ENCODE measurements at places on chromosomes 7 and 10.
A peak's percentile ranks its signal among the peaks of the same experiment; 100 is the strongest.

- no peak for DNase-seq
Measured at GRCh38 chr7:5780801-5781496, 514 bp downstream of the RNF216 start.

- no peak for DNase-seq
Measured at GRCh38 chr10:60870803-60871202, 73.2 kb downstream of the RHOBTB1 start.

DNA sequence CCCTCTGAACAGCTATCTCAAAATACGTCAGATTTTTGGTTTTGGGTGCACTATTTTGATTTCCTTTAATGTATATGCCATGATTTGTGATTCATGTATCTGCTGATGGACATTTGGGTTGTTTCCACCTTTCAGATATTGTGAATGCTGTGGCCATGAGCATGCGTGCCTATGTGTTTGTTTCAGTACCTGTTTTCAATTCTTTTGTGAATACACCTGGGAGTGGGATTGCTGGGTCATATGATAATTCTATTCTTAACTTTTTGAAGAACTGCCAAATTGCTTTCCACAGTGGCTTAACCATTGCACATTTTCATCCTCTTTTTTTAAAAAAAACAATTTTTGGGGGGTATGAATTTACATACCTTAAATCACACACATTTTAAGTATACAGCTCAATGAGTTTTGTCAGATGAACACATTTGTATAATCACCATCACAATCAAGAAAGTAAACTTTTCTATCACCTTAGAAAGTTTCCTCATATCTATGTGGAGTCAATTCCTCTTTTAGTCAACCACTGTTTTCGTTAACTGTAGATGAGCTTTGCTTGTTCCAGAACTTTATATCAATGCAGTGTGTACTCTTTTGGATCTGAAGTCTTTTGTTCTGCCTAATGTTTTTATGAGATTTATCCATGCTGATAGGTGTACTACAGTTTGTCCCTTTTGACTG lies 36.9 kb downstream of the CYP26A1 start:
- no peak for DNase-seq

DNA sequence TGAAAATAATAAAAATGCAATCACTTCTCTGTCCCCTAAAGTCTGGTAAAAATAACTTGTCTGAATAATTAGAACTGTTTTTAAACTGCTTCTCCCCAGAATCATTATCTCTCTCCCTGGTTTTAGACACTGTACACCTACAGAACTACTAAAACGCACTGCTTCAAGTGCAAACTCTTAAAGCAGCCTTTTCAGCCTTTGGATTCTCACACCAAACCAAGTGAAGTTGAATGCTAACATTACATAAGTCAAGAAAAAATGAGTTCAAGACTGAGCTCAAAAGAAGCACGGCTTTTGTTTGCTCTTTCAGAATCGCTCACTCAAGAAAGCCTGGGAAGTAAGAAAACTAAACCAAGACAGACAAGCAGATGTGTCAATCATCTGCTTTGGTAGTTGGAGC lies 188.8 kb downstream of the LSM5 start:
- DNase-seq = no peak

DNA sequence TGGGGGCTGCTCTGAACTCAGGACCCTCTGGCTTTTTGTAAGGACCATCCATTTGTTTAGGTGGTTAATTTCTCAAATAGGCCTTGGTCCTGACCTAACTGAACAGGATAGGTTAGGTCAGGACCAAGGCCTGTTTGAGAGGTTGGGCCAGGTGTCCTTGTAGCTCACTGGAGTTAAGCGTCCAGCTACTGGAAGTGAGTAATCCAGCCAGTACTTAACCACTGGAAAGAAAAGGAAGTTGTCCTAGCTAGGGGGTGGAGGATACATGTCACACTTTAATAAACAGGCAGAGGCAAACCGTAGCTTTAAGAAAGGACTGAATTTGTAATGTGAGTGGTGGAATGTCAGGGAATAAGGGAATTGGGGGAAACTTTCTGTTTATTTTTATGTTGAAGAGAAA lies 96.0 kb downstream of the GPR85 start:
- no peak for DNase-seq

DNA sequence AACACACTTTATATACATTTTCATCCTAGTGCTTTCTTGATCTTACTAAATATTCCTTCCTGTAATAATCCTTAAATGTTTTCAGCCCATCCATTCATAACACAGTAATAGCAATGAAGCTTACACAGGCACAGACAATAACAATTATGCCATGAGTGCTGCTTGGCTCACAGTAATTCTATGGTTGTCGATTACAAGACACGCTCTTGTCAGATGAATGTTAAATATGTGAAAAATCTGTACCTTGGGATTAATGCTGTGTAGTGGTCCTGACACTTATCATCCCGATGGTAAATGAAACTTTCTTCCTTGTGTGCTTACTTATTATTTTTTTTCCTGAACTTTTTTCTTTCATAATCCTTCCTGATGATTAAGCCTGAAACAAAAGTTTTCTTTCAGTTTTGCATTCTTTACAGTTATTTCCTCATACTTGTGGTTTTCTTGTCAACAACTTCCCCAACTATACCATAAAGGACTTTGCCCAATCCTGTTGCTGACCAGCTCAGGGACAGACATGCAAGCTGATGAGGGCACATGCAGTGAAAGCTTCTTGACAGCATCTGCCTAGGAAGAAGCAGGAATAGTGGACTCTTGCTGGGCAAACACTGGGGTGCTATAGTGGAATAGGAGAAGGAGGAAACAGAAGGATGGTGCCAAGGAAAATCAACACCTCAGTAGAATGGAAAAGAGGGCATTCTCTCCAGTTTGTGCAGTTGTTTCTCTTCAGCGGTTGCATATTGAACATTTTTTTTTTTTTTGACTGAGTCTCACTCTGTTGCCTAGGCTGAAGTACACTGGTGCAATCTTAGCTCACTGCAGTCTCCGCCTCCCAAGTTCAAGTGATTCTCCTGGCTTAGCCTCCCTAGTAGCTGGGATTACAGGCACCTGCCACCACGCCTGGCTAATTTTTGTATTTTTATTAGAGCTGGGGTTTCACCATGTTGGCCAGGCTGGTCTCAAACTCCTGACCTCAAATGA lies 6.7 kb upstream of the MGAM2 start:
- DNase-seq = no peak

DNA sequence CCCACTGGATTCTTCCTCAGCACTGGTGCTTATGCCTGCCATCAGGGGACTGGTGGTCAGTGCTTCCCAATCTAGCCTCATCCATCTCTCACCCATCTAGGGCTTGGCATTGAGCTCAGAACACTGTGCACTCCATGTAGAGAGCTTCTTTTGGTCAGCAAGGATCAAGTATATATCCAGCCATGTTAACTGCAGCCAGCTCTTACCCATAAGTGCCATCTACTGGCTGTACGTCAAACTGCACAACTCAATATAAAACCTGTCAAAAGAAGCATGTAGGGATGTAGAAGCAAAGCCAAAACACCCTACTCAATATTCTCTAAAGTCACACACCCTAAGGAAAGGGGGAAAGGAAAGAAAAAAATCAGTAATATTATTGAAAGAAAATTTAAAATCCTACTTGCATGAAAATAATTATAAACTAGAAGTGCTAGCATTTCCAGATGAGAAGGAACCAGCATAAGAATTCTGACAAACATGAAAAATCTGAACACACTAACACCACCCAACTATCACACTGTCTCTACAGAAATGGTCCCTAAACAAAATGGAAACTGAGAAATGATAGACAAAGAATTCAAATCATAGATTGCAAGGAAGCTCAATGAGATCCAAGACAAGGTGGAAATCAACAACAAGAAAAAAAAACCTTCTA lies 531.1 kb upstream of the STEAP1 start:
- peak; percentile 27 for DNase-seq

GRCh38 chr7:150685219-150686029 lies at the start of gene GIMAP2:
Gene GIMAP2 (plus strand): TSS chr7:150685706. CDS start chr7:150687060, 1,354 bp downstream.
- DNase-seq = no peak

GRCh38 chr7:28106321-28106829 lies 74.2 kb downstream of the JAZF1 start:
- DNase-seq = no peak

DNA sequence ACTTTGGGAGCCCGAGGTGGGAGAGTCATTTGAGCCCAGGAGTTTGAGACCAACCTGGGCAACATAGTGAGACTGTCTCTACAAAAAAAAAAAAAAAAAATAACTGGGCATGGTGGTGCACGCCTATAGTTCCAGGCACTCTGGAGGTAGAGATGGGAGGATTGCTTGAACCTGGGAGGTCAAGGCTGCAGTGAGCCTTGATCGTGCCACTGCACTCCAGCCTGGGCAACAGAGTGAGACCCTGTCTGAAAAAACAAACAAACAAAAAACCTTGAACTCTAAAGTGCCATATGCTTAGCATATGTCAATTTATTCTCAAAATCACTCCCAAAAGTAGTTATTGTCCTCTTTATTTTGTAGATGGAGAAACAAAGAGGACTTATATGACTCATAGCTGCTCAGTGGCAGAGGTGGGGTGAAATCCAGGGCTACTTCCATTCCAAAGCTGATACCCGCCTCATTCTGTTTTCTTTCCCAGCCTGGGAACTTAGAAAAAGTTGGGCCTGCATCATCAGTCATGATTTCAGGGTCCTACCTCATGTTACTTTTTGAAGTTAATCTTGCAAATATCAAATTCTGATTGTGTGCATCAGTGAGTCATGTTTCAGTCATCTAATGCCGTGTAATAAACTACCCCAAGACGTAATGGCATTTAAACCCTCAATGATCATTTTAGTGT lies 13.3 kb downstream of the DHTKD1 start:
- DNase-seq = no peak

- DNase-seq = no peak
Measured at GRCh38 chr7:110625294-110625693, 465.6 kb upstream of the LRRN3 start.

GRCh38 chr7:129951226-129952085 lies 1.3 kb downstream of the UBE2H start:
- no peak for DNase-seq

- no peak for DNase-seq
Measured at GRCh38 chr7:117036836-117037235, 83.5 kb downstream of the ST7 start.

- DNase-seq = no peak
Measured at GRCh38 chr10:4825868-4826791, at the start of gene AKR1E2. Gene AKR1E2 (plus strand): TSS chr10:4826207. CDS start chr10:4826325, 118 bp downstream.

GRCh38 chr10:15123749-15124184 lies 26.6 kb downstream of the RPP38 start:
- no peak for DNase-seq

DNA sequence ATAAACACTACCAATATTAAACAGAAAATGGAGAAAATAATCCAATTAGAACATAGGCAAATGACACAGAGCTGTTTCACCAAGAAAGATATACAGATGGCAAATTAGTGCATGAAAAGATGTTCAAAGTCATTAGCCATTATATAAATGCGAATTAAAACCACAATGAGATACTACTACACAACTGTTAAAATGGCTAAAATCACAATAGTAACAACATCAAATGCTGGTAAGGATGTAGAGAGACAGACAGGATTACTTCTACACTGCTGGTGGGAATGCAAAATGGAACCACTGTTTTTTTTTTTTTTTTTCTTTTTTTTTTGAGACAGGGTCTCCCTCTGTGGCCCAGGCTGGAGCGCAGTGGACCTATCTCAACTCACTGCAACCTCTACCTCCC lies 114.9 kb upstream of the RHEB start:
- no peak for DNase-seq

DNA sequence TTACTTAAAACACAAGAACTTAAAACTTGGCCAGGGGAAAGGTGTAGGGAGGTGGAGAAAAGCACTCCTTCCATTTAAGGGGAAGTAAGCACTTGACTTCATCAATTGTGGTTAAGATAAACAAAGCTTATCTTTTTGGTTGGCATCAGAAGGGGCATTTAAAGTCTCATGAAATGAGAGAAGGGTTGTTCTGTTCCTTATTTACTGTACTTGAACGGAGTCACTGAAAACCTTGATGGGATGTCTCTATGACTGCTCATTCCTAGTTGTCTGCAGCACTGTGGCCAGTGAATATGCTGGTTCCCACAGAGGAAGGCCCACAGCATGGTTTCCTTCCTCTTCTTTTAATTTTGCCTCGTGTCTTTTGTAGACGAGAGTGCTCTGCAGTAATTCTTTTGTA lies 229.3 kb downstream of the AUTS2 start:
- peak; percentile 77 for DNase-seq

GRCh38 chr10:35592441-35592840 lies 12.7 kb upstream of the GJD4 start:
- DNase-seq = no peak

DNA sequence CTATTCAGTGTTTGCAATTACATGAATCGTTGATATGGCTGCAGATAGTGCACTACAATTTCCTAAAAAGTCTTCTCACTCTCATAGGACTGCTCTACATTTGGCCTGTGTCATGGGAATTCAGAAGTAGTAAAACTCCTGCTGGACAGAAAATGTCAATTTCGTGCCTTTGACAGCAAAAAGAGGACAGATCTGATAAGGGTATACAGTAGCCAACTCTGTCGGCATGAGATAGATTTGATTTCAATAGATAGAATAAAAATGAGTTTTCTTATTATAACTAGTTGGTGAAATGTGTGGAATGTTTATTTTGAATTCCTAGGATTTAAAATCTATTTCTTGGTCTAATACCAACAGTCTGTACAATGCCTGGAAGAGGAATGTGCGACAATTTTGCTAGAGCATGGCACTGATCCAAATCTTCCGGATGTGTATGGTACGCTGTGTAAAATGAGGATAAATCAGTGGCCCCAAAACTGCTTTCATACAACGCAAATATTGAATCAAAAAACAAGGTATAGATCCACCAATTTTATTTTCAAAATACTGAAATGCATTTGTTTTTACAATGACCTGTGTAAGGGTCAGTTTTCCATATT lies 133.5 kb upstream of the CDK13 start:
- no peak for DNase-seq

DNA sequence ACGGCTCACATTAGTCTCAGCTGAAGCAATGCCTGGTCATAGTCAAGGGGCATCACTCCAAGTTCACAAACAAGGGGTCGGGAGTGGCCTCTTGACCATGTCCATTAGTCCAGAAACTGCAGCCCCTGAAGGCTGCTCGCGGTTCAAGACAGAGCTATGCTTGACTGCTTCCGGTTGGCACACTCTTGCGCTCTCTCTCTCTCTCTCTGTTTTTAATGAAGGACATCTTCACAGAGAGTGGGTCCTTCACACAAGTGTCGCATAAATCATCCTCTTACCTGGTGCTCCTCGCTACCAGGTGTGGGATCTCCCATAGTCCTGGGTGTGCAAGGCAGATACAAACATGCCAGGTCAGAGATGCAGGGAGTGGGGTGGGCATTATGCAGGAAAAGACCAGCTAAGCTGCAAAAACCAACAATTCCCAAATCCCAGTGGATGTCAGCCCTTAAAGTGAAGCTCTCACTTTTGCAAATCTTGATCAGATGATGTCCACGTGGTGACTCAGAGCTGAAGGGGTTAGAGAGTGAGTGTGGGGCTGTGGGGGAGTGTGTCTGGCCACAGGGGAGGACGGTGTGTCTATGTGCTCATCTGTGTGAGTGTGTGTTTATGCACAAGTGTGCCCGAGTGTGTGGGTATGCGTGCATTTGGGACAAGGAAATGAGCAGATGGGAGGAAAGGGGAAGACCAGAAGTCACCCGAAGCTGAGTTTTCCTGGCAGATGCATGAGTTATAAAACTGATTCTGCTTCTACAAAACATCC lies 83.7 kb upstream of the PPP2R2D start:
- DNase-seq = peak; percentile 79
